ENCODE measurements at places on chromosomes 2 and 18.

DNA sequence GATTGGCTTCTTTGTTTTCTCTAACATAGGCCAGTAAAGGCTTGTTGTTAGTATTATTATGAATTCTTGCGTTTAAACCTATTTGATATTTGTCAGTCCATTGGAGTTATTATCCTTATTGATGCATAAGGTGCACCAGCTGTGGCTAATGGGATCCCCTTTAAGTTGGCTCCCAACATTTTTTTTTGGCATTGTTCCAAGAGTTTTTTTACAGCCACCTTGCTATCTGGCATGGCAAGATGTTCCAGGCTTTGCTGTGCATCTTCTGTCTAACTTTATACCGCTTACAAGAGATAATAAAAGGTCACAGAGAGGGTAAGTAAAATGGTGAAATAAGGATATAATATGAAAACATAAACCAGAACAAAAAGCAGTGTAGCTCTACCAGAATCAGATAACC, 157.5 kb upstream of the TACR1 start:
- no peak for DNase-seq

GRCh38 chr2:117714110-117714509, 100.4 kb upstream of the DDX18 start:
- no peak for DNase-seq

DNA sequence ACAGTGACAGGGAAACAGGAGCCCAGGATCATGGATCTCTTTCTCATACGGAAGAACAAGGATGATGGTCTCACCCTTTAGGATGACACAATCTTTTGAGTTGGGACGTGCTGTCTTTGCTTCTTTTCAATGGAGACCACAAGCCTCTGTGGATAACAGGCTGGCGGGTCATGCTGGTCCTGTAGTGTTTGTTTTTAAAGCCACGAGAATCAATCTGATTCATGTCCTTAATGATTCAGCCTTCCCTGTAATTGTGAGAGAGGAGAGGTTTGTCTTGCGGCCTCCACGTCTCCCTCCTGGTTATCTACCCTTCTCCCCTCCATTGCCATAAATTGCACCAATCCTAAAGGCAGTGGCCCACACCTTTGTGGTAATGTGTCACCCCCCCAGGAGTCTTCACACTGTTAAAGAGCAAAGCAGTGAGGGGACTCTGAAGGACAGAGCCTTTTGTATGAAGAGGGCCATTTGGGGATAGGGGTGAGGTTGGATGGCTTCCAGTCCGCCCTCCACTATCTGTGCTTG, 87.7 kb upstream of the TGFA start:
- no peak for DNase-seq

GRCh38 chr2:136135921-136136906, 18.3 kb upstream of the CXCR4 start:
- no peak for DNase-seq

DNA sequence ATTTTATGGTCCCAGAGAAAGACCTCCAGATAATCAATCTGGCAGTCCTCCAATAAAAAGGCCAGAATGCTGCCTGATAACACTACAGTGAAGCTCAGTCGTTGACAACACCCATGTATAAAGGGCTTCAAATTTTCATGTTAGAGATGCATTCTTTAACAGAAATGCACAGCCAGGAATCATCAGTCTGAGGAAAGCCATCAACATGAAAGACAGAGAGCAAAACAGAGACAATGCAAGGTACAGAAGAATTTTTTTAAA, 13.8 kb downstream of the BABAM2 start:
- DNase-seq = no peak

GRCh38 chr18:53101536-53102105, 761.6 kb downstream of the DCC start:
- DNase-seq = no peak

DNA sequence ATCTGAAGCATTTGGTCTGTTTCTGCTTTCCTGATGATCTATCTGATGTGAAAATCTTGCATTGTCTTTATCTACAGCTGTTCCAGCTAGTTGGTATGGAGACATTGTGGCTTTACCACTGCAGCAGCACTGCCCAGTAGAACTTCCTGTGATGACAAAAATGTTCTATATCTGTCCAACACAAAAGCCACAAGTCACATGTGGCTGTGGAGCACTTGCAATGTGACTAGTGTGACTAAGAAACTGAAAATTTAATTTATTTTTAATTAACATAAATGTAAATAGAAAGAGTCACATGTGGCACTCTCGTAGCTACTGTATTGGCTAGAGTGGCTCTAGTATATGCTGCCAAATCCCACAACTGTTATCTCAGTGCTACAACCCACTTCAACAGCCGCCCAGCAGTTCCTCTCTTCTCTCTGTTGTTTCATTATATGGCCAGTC, 425.7 kb downstream of the SETBP1 start:
- DNase-seq = no peak

DNA sequence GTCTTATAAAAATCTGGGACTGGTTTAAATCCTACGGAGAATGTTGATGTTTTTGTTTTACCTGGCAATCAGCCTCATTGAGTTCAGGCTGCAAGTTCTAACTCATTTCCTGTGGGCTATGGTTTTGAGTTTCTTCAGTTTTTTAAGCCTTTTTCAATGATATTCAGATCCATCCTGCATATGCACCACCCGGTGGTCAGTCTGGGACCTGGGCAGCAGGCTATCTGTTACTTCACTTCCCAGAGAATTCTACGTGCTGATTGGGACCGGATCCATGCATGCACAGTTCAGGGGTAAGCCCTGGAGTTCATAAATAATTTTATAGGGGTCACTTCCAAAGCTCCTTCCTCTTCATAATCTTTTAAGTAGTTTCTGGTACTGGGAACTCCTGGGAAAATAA, 339.2 kb upstream of the HNRNPA3 start:
- no peak for DNase-seq

- no peak for DNase-seq
These were observed 103.1 kb downstream of the RTN4 start for GRCh38 chr2:54947136-54947535.

DNA sequence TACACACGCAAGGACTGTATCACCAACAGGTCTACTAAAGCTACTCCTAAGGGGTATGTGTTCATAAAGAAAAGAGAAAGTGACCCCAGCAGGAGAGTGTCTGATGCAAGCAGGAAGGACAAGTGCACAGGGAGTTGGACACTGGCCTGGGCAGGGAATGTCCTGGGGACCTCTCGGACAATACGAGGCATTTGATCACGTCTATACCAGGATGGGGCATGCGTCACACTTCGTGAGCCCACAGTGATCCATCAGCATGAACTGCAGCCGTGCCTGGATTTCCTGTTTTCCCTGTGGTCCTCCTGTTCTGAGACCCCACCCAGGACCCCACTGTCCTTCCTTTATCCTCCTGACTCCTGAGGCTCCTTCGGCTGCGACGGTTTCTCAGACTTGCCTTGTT, 113.9 kb downstream of the HDAC4 start:
- DNase-seq = no peak

GRCh38 chr2:111072220-111072871, 48.4 kb upstream of the BCL2L11 start:
- no peak for DNase-seq

- DNase-seq = no peak
These were observed 36.9 kb downstream of the RPL37A start for GRCh38 chr2:216535454-216535995.

DNA sequence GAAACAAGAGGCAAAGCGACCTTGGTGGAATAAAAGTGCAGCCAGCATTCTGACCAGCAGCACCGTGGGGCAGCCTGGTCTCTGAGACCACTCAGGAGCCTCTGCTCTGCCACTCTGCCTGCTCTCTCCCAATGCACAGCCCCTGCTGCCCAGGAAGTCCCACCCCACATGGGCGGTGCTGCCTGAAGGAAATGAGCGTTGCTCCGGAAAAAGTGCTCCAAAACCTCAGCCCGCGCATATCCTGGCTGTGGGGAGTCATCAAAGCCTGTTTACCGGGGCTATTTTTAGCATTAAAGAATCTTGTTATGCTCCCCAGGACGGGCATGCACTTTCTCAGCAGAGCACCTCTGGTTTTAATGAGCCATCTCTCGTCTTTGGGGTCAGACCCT, 54.5 kb downstream of the EPAS1 start:
- DNase-seq = no peak

DNA sequence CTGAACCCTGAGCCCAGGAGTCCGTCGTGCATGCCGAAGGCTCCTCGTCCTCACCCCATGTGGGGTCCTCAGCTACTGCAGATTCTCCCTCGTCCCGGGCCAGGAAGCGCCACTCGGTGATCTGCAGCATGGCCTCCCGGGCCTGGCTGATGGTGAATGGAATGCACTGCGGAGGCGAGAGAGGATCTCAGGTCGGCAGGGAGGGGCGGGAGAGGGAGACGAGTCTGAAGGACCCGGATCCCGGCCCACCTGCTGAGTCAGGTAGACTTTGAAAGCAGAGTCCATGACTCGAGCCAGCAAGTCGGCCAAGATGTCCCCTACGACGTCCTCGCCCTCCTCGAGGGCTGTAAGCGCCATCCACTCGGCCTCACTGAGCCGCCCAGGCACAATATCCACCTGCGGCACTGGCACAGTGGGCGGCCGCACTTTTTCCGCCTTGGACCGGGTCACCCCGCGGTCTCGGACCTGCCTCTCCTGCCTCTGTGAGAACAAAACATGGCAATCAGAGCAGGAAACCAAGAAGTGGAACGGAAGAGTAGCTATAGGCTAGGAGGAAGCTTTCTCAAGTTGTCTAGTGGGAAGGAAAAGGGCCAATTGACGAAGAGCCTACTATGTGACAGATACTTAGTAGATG, 5.5 kb downstream of the C2orf81 start:
- no peak for DNase-seq

GRCh38 chr18:40985436-40985835, 969.6 kb upstream of the PIK3C3 start:
- DNase-seq = no peak

DNA sequence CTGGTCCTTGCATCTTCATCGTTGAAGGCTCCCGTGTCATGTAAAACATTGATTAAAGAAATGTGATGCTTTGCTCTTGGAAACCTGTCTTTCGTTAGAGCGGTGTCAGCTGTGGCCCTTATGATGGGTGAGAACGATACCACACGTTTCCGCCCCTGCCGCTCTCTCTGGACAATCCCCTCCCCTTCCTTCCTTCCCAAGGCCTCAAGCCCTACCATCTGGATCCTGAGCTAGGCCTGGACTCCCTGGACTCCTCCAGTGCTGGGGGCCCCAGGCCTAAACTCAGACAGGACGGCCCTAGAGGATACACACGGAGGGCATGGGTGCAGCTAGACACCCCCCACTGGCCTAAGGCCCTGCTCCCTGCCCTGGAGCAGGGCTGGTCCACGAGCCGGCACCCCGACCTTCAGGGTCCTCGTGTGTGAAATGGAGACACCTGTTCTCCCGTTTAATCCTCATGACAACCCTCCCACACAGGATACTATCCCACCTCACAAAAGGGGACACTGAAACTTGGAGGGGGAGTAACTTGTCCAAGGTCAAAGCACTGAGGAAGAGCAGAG, 13.2 kb downstream of the BIN1 start:
- no peak for DNase-seq

DNA sequence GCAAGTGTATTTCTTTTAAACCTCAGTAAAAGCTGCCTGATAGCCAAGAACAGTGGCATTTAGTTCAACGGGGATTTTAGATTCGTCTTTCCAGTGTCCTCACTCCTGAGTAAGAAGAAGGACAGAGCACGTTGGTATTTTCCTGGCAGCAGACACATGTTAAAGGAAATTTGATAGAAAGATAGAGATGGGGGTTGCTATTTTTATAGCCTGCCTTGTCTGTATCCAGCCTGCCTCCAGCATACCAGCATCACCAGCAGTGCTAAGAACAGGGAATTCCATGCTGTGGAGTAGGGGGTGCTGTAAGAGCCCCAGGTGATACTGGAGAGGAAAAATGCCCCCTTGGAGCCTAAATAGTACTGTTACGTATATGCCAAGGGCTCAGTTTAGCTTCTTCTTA, 1.1 kb upstream of the SMYD1 start:
- DNase-seq = no peak

DNA sequence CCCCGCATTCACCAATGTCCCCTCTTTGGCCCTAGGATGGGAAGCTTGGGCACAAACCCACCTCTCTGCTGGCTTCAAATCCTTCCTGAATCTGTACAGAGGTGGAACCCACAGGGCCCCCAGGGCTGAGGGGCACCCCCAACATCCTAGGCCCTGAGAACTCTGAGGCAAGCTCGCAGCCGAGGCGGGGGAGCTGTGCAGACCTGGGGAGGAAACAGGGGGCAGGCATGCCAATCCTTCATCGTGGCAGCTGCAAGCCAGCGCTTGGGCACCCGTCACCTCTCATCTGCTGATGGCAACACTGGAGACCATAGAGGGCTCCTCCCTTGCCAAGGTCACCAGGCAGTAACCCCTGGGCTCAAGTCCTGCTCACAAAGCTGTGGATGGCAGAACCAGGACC, 10.8 kb downstream of the ECEL1 start:
- no peak for DNase-seq

DNA sequence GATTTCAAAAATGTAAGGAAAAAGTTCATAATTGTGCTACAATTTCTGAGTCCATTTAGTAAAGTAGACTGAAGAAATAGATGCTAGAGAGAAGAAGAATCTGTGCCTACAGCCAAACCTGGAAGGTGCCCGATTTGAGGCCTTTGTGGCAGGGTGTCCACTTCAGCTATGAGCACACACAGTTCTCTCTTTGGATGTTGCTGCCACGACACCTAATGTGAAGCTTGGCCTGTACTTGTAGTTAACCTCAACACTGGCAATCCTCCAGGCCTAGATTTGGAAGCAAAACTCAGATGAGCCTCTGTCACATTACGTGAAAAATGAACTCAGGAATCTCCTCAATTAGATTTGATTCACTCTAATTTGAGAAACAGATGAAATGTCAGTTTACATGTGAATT, 90.1 kb upstream of the LRP1B start:
- no peak for DNase-seq

DNA sequence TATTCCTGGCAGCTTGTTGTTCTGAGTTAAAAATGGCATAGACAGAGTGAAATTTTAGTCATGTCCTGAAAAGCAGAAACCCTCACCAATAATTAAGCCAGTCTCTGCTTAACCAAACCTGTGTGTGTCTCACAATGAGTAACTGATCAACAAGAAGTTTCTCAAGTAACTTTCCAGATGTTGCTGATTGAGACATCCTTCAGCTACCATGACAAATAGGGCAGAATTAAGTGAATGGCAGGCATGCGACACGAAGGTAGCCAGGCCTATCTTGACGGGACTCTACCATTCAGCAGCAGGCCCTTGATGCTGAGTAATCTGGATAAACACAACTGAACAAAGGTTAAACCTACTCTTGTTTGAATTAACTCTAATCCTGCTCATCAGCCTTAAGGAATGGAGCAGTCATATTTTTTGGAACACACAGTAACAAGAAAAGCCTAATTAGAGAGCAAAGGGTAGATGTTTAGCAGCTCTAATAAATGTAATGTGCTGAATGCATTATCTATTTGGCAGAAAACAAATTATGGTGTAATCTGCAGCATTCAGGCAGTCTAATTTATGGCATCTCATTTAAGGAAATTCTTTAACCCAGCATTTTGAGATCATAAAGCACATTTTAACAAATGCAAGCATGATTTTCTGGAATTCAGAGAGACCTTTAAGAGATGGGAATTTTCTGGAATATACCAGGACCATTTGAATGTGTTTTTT, 159.5 kb upstream of the EPHA4 start:
- no peak for DNase-seq

GRCh38 chr2:946073-946948, 4.3 kb upstream of the SNTG2 start:
- DNase-seq = no peak

- no peak for DNase-seq
These were observed 407.7 kb upstream of the SLC8A1 start for GRCh38 chr2:40859617-40860016.

GRCh38 chr2:213091765-213092164, 59.6 kb downstream of the IKZF2 start:
- DNase-seq = no peak
